NCI-H1436 treated with DMSO at 0.1 percent for 48 hours (cell line): ENCODE measurements at places on chromosomes 1 and 21.

- no peak for DNase-seq
These were observed 1381.8 kb downstream of the MRPL39 start for GRCh38 chr21:24225431-24225830.

DNA sequence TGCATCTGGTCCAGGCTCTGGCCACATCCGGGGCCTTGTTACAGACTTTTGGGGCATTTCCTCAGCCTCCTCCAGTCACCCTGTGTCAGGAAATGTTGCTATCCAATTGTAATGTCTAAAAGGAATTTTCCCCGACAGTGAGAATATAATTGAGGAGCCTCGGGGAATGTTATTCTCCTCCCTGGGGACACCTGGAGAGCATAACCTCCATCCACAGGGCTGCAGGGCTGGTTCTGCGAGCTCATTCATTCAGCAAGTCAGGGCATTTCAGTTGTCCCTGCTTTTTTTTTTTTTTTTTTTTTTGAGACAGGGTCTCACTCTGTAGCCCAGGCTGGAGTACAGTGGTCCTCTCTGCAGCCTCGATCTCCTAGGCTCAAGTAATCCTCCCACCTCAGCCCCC, 72.6 kb downstream of the MDM4 start:
- DNase-seq, result no peak

DNA sequence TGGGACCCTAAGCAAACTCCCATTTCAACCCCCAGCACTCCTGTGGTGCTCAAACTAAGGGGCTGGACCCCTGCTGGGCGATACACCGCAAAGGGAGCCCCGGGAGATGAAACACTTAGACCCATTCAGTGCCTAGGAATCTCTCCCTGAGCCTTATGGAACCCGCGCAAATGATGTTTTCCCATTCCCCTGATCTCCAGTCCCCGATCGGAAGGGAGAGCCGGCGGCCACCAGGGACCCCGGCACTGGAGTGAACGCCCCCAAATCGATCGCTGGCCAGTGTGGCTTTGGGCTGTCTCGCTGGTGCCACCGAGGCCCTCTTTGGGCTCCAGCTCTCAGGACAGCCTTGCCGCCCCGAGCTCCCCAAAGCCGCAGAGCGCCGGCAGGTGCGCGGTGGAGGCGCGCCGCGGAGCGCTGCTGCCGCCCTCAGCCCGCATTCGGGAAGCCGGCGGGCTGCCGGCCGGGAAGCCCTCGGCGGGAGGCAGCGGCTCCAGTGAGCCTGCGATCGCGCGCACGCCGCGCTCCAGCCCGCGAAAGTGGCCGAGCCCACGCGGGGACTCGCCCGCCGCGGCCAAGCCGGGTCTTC, 1.1 kb downstream of the PLXNA2 start:
- DNase-seq, result no peak

- no peak for DNase-seq
These were observed 123.0 kb downstream of the PEX14 start for GRCh38 chr1:10597492-10598388.

DNA sequence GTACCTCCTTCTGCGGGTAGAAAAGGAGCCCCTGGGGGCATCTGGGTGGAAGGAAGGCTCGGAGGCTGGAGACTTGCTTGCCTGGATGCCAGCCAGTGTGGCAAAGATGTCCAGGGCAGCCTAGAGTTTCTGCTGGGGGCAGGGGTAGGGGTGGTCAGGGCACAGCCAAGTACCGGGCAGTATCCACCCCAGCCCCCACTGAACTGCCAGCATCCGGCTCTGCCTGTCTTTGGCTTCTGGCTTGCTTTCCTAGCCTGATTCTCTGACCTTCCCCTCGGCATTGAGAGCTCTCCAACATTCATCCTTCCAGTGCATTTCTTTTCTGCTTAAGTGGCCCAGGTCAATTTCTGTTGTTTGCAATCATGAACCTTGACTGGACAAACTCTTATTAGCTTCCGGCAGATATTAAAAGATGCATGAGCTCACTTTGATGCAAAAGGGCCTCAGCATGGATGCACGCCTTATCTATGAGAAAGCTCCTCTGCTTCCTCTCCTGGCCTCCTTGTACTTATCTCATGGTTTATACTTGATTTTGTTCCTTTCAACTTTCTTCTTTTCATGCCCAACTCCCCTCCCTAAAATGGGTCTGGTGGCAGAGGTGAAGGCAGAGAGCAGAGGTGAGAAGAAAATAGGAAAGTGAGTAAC, 116.9 kb downstream of the HLCS start:
- DNase-seq, result no peak

GRCh38 chr1:212127221-212127620, 91.7 kb downstream of the DTL start:
- no peak for DNase-seq

DNA sequence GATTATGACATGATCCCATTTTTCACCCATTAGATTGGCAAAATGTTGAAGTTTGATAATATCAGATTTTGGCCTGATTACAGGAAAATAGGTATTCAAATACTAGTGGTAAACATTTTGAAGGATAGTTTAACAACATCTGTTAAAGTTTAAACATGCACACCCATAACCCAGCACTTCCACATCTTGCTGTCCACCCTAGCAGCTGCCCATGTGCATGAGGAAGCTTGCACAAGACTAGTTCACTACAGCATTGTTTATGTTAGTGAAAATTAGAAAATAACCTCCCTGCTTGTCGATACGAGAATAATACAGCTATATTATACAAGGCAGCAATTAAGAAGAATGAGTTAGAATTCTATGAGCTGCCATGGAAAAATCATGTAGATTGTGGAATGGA, 127.6 kb downstream of the C1orf21 start:
- no peak for DNase-seq

DNA sequence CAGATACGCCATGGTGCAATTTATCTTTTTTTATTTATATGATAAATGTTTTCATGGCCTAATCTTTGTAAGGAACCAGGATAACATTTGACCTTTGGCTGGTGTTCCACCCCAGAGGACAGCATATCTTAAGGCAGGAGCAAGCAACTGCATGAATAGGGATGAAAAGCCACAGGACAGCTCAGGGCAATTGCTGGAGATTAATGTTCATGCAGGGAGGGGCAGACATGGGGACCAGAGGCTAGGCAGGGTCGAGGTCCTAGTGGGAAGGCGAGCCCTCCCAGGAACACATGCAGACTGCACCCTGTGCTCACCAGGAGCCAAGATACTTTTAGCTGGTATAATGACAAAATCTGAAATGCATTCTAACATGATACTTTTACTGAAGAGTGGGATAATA, 74.4 kb upstream of the HAO2 start:
- no peak for DNase-seq

DNA sequence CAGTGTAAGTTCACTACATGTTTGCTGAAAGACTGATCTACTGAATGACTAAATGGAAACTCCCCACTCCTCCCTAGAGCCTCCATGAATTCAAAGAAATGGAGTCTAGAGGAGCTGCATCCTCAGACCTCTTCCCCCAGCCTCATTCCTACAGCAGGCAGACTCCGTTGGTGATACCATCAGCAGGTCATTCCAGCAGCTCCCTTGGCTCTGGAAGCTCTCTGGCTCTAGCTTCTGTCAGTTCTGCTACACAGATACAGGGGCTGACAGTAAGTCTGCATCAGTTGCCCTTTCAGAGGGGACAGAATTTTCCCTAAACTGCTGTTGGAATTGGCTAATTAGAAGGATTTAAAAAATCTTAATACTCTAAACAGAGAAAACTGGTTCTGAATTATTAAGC, 31.7 kb upstream of the DMRTA2 start:
- no peak for DNase-seq

DNA sequence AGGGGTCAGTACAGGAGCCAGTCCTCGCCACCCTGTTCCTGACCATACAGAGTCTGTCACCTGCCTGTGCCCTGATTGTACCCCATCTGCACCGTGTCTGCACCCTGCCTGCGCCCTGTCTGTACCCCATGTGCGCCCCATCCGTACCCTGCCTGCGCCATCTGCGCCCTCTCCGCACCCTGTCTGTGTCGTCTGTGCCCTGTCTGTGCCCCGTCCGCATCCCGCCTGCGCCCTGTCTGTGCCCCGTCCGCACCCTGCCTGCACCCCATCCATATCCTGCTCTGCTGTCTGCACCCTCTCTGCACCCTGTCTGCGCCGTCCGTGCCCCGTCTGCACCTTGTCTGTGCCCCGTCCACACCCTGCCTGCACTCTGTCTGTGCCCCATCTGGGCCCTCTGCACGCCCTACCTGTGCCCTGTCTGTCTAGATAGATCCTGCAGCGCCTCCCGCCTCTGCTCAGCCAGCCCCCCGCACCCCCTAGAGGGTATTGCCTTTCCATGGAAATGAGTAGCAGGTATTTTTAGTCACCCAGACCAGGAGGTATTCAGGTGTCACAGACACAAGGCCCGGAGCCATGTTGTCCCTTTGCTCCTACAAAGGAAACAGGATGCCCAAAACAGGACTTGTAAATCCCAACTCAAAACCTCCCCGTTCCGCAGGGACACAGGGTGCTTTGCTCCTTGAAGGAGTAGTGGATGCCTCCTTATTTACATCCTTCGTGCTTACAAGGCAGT, 7.7 kb upstream of the NPHP4 start:
- no peak for DNase-seq
